ENCODE measurements at places on chromosomes 1 and 21.

DNA sequence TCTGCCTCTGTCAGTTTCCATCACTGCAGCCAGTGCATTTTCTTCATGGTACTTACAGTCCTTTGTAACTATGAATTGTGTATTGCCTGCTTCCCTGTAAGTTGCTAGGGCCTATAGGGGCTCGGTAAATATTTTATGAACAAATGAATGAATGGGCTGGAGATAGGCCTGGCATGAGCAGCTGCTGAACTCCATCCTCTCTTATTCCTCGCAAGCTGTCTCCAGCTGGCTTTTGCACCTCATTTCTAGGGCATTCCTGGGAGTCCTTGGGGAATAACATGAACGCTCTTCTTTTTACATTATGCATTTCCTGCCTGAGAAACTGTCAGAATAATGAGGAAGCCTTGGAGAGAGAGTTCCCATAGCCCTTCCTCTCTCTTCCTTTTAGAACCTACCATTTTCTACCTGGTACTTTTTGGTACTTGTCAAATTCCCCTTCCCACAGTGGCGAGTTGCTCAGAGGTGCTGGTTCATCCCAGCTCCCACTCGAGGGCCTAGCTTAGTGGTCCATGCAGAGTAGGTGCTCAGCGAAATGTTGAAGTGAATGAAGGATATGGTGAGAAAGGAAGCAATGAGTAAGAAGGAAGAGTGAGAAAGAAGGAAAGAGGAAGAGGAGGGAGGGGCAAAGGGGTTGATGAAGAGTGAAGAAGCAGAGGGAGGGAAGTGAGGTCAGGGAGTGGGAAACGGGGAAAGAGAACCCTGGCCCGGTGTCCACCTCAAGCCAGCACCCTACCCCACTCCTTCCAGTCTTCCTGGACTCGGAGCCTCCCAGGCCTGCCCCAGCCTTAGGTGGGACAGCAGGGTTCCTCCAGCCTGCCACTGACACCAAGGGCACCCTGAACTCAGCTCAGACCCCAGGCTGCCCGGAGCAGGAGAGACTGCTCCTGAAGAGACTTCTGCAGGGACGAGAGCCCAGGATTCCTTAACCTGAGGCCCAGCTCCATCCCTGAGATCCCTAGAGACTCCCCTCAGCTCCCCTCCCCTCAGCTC is 29.6 kb downstream of the KCNC4 start:
- DNase-seq, result no peak

GRCh38 chr1:192579010-192579738 is 3.6 kb downstream of the RGS1 start:
- peak; percentile 60 for DNase-seq

GRCh38 chr1:237858992-237859391 is 31.7 kb downstream of the ZP4 start:
- DNase-seq, result no peak

DNA sequence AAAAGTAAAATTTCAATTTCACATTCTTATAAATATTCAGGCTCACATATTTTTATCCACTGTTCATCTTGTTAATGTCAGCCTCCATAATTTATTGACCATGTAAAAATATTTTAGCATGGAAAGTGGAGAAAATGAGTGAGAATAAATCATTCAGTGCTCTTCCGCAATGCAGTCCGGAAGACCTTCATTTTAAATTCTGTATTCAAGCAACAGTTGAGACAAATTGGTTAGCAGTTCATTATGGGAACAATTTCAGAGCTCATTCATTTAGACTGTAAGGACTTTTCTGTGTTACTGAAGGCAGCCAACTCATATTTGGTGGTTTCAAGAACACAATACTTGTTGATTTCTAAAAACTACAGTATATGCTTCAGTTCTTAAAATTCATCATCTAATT is 97.8 kb downstream of the TYW3 start:
- DNase-seq, result no peak

GRCh38 chr1:178438432-178438831 is 58.3 kb downstream of the CLEC20A start:
- DNase-seq, result no peak

DNA sequence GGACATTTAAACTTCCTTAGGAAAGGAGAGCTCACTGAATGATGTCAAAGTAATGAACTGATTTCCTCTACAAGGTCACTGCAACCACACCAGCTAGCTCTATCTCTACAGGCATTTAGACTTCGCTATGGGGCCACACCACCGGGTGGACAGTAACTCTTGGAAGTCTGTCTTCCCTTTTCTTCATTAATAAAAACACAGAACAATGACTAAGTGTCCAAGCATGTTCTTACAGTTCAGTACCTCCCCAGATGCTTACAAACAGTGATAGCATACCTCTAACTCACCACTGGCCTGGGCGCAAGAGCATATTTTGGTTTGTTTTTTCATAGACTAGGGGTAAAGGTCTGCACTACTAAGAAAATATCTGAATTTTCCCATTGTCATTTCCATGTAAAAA is 54.6 kb downstream of the SIM2 start:
- DNase-seq, result no peak

DNA sequence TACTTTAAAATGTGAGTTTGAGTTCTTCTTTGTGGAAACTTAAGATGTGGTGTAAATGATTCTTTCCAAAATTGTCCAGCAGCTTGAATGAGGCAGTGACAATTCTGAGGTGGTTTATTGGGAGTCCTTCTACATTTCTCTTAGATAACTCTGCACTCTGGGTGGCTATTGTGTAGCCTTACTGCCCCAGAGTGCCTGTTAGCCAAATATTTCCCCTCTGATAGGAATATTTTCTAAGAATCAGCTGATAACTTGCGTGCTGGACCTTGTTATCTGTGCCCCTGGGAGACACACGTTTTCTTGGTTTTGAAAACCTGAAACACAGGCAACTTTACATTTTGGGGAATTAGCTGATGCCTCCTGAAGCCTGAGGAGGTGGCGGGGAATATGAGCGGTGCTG is 91.6 kb downstream of the CD247 start:
- DNase-seq, result no peak

- no peak for DNase-seq
Observed at GRCh38 chr1:66197785-66198184, 336.2 kb upstream of the SGIP1 start.

- no peak for DNase-seq
Observed at GRCh38 chr1:89527750-89528381, 3.2 kb downstream of the LRRC8B start.

DNA sequence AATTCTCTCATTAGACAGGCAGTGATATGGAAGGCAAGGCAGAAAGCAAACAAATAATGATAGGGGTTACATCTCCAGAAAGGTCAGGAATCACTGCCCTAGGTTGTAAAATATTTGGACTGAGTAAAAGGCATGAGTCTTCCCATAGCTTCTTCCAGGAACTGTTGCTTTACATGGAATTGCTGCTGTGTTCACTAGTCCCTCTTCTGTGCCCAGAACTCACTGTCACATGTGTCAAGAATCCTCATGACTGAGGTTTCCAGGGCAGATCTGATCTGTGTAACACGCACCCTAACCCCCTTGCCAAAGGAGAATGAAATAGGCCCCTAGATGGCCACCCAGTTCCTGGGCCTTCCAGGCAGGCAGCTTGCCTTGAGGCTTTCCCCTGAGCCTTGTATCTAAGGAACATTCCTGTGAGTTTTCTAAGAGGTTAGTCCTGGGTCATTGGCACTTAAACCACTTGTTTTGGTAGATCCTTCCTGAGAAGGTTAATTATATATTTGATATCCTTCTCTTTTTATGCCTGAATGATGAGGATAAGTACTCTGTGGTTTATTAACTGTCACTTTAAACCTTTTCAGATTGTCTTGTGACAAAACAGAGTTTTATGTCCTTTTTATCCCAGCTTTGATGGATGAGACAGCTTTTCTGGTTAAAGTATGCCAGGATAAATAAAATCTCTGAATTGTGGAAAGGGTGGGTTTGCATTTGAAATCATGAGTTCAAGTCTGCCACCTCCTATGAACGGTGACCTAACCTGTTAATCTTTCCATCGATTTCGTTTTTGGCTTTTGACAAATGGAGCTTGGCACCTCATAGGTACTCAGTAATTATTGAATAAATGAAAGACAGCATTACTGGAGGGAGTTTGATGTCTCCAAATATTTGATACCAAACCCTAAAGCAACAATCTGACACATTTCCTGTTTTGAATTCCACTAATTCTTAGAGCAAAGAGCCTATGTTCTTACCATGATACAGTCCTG is 163.3 kb downstream of the DHRS3 start:
- peak; percentile 26 for DNase-seq

- DNase-seq, result no peak
Observed at GRCh38 chr1:231808990-231809389, 182.4 kb downstream of the DISC1 start.

- no peak for DNase-seq
Observed at GRCh38 chr1:116720364-116721038, 33.7 kb upstream of the CD2 start.

DNA sequence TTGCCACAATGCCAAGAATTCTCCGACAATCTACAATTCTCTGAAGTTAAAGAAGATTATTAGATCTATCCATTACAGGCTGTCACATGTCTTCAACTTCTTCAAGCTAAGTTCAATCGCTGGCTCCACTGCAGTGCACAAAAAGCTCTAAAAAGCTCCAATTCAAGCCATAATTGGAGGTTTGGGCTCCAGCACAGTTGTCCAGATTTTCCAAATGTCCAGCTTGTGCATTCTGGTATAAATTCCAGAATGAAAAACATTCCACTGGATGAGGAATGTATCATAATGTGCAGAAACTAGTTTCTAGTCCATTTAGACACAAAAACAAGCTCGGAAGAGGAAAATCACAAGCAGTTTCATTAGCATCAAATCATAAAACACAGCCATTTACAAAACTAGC is 138.6 kb downstream of the NRIP1 start:
- no peak for DNase-seq

- DNase-seq, result no peak
Observed at GRCh38 chr1:30274173-30274970, 449.0 kb downstream of the MATN1 start.

DNA sequence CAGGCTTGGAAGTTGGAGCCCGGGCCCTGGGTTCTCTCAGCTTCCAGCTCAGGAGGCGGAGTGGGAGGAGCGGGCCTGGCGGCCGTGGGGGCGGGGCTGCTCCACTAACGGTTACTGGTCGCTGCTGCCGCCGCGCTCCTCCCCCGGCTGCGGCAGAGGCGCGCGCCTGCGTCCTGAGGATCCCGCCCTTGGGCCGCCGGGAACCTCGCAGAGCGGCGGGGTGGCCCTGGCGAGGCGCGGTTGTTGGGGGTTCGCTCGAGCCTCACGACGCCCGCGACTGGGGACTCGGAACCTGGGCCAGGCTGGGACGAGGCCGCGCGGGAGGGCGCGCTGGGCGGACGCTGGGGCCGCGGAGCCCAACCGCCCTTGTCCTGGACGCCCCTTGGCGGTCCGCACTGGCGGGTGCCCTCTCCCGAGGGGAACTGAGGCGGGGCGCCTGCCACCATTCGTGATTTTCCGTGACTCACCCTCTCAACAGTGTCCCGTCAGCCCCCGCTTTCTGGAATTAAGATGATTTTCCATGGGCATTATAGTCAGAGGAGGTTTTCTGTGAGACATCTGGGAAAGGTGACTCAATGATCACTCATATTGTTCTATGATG is 34.1 kb downstream of the OR2G3 start:
- peak; percentile 81 for DNase-seq
